ENCODE measurements at places on chromosomes 12 and 14.
A peak's percentile ranks its signal among the peaks of the same experiment; 100 is the strongest.

DNA sequence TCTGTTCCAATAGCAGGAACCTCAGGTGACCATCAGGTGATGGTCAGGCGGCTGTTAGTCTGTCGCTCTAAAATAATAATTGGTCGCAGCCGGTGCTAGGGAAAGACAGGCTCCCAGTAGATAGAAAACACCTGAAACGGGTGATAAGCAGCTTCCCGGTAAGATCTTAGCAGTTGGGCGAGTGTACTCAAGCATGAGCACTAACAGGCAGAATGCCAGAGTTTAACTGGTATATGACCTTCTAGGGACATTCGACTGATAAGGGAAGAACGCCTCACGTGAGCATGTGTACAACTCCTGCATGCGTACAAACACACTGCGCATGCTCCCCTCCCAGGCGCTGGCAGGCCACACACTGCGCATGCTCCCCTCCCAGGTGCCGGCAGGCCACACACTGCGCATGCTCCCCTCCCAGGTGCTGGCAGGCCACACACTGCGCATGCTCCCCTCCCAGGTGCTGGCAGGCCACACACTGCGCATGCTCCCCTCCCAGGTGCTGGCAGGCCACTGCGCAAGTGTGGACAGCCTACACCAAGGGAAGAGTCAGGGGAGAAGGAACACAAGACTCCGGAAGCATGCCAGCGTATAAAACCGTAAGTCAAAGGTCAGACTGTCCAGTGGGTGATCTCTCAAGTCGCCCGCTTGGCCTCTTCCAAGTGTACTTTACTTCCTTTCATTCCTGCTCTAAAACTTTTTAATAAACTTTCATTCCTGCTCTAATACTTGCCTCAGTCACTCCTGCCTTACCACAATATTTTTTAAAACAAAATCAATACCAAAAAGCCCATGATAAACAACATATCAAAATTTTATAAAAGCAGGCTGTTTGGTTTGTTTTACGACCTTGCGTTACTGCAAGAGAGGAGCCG, 24.5 kb downstream of the GPRC5D start:
- DNase-seq: peak; percentile 58

- DNase-seq: peak; percentile 61
Measured at GRCh38 chr12:92041742-92042141, 103.9 kb downstream of the BTG1 start.

GRCh38 chr12:65307169-65307501, 28.7 kb downstream of the MSRB3 start:
- DNase-seq: no peak

DNA sequence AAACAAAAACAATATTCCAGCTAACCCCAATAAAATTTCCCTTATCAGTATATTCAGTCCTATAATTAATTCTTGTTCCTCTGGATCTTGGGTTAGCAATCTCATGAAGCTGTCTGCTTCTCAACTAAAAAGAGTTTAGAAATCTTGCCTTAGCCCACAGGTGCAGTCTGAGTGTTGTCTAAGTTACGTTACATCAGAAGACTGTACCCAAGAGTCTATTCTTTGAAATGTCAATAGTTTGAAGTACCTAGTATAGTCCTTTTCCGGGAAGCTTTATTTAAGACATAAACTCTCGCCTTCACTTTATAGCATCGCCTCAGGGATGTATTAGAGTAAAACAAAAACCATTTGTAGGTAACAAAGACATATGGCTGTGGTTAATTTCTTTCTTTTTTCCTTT, 465.1 kb downstream of the FUT8 start:
- peak; percentile 17 for DNase-seq

DNA sequence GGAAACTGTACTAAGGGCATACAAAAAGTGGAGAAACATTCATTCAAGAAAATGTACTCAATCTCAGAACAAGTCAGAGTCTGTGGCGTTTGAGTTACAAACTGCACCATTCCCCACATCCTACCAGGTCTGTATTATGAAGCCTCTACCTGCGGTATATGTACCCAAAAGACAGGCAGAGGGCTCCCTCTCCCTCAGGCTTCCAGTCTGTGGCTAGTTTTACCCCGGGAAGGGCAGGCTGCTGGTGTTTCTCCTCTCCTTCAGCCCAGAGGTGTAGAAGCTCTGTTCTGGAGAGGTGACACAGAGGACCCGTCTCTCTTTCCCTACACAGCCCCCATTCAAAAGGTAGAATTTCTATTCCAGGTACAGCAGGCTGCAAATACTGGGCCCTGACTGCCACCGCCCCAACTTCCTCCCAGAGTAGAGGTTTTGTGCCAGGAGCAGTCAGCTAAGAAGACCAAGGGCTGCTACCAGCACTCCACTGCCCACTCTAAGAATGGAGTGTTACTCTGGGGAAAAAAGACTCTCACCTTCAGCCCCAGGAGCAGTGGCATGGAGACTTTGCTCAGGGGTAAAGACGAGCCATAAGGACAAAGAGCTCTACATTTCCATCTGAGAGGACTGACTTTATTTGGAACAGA, 39.4 kb downstream of the PARP11 start:
- DNase-seq: no peak

- DNase-seq: no peak
Measured at GRCh38 chr14:98130691-98131090, 1141.3 kb downstream of the BCL11B start.

- no peak for DNase-seq
Measured at GRCh38 chr12:99131751-99132199, 486.7 kb downstream of the APAF1 start.

DNA sequence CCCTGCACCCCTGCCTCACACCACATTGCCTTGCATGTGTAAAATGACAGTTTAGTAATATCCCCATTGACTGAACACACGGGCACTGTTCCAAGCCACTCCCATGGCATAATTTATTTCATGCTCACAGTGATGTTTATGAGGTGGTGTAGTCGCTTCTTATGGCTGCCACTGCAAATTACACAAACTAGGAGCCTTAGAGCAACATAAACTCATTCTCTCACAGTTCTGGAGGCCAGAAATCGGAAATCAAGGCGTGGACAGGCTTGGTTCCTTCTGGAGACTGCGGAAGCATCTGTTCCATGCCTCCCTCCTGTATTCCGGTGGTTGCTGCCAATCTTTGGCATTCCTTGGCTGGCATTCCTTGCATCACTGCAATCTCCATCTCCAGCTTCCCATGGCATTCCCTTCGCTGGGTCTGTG, 97.3 kb downstream of the RIN3 start:
- no peak for DNase-seq

- no peak for DNase-seq
Measured at GRCh38 chr12:75655315-75655806, 144.0 kb upstream of the KRR1 start.

DNA sequence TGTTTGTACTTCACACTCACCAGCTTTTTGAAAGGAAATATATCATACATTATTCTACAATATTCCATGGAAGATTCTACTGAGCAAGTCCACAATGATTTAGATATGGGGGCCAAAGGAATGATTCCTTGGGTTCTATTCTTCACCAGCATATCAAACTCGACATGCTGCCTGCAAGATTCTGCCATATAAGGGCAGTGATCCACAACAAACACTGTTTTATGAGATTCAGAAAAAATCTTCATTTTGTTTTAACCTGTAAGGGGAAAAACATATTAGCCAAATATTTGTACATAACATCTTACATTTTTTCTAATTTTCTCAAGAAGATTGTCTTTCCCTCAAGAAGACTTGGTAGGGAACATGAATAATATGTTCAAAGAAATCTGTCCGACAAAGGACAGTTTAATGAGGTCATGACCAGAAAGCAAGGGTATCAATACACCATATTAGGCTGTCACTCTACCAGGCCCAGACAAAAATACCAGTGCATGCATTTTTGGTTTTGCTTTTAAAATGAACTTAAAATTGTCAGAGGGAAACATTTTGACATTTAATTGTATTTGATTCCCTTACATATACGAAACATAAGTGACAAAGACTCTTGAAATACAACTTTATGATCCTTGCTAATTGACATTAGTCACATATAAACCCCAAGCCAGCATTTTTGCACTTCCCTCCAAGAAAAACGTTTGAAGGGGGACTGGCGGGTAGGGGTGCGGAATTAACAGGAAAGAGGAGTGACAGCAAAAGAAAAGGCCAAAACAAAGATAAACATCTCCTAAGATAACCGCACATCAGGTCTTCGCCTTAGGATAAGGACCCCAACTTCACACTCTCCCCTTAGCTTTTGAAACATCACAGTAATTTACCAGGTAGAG, 980 bp downstream of the INTS13 start:
- no peak for DNase-seq

DNA sequence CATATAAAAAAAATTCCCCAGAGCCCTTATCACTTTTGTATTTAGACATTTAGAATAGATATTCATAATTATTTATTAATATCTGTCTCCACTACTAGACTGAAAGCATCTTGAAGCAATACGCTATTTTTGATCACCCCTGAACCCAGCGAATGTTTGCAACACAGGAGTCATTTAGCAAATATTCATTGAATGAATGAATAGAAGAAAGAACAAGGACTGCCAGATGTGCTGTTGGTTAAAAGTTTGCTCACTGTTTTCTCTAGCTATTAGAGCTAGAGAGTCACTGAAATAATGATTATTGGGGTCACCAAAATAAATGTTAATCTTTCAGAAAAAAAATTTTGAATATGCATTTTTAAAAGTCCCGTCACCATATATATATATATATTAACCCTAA, 174.3 kb downstream of the ACSS3 start:
- no peak for DNase-seq

GRCh38 chr12:89236237-89236636, 116.1 kb downstream of the DUSP6 start:
- DNase-seq: no peak

DNA sequence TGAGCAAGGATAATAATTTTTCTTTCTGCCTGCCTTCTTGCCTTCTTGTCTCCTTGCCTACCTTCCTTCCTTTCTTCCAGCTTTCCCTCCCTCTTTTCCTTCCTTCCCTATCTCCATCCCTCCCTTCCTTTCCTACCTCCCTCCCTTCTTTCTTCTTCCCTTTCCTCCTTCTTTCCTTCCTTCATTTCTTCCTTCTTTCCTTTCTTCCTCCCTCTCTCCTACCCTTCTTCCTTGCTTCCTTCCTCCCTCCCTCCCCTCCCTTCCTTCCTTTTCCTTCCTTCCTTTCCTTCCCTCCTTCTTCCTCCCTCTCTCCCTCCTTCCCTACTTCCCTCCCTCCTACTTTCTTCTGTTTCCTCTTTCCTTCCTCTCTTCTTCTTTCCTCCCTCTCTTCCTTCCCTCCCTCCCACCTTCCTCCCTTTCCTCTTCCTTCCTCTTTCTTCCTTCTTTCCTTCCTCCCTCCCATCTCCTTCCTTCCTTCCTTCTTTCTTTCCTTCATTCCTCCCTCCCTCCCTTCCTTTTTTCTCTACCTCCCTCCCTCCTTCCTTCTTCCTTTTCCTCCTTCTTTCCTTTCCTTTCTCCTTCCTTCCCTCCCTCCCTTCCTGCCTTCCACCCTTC, 329.8 kb downstream of the APAF1 start:
- no peak for DNase-seq

DNA sequence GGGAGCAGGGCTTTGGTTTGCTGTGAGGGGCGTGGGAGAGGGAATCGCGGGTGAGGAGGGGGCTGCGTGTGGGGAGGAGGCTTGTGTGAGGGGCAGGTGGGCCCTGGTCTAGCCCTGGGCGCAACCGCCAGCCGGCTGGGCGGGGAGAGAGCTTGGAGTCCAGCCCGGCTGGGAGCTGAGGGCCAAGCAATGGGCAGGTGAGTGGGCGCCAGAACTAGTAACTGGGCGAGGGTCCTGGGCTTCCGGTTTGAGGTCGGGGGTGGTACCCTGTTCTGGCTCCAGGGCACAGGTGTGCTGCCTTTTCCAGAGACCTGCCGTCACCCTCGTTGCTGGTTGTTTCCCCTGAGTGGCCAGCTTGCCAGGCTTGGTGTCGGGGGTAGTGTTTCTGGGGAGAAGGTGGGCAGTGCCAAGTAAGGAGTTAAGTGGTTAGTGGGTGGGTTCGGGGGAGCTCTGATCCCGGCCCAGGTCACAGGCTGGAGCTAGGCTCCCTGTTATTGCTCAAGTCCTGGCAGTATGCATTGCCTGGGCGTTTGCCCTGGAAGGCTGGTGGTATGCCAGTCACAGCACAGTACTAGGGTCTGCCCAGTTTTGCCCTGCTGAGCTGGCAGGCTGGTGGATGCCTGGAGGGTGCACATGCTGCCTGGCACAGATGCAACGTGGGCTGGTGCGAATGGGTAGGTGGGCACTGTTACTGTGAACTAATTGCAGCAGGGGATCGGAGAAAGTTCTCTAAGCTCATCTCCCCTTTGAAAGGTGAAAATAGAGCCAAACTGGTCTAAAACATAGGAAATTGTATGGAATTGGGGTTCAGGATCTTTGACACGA, 683 bp downstream of the CIPC start:
- DNase-seq: peak; percentile 9

DNA sequence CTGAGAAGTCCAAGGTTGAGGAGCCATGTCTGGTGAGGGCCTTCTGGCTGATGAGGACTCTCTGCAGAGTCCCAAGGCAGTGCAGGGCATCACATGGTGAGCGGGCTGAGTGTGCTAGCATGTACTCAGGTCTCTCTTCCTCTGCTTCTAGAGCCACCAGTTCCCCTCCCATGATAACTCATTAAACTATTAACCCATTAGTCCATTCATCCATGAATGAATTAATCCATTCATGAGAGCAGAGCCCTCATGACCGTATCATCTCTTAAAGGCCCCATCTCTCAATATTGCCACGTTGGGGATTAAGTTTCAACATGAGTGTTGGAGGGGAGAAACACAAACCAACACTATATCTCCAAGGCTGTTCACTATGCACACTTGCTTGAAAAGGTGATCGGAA, 83.7 kb downstream of the TMEM30B start:
- no peak for DNase-seq

DNA sequence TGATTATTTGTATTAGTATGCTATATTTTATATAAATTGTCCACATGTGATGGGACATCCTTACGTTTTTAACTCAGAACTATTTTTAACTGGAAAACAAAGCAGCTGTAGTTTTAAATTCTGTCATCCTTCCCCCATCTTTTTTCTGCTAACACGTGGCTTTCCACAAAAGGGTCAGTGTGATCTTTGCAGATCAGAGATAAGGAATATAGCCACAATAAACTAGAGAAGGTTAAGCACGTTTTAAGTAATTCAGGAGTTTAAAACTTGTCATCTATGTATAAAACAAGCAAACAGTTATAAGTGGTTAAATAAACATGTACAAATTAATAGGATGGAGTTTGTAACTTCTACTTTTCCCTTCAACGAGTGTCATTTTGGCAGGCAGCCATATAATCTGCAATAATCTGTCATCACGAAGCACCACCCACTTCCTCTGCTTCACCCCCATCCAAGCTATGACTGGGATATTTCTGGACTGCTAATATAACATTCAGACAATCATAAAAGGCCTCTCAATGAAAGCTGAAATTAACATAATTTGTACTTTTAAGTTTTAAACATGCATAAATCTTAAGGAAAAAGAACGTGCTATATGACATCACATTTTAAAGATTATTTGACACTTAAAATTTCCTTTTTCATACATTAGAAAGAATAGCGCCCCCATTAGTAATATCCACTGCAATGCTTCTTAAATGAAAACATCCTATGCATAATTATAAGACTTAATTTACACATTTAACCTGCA, 15.3 kb downstream of the TAOK3 start:
- peak; percentile 59 for DNase-seq

GRCh38 chr14:100775831-100776591, 49.3 kb downstream of the DLK1 start:
- DNase-seq: no peak

- DNase-seq: no peak
Measured at GRCh38 chr12:70577283-70577634, 60.0 kb downstream of the PTPRB start.
